GDM1 (cell line): ENCODE measurements at places on chromosomes 1 and 21.
A peak's percentile ranks its signal among the peaks of the same experiment; 100 is the strongest.

DNA sequence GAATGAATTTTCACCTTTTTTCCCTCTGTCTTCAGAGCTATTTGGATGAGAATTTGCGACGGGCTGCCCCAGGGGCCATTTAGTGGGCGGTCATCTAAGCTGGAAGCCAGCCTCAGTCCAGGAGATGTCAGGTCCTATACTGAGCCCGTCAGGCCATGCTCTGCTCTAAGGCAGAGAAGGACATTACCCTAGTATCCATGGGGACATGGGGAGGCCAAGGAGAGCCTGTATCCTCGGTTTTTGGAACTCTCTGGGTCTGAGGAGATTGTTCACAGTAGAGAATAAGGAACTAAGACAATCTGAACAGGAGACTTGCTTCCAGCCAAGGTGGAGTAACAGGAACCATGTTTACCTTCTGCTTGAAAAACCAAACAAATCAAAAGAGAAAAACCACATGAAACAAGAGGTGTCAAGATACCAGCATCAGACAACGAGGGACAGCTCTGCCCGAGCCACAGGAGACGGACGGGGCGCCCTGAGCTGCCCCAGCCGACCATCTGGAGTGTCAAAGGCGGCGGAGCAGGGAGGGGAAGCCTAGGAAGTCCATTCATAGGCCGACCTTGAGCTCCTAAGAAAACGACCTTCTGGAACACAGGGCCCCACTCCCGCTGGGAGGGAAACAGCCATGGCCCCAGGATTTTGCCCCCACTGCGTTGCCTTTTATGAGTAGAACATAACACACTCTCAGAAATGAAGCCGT, 20.0 kb upstream of the ADARB1 start:
- DNase-seq, result no peak

DNA sequence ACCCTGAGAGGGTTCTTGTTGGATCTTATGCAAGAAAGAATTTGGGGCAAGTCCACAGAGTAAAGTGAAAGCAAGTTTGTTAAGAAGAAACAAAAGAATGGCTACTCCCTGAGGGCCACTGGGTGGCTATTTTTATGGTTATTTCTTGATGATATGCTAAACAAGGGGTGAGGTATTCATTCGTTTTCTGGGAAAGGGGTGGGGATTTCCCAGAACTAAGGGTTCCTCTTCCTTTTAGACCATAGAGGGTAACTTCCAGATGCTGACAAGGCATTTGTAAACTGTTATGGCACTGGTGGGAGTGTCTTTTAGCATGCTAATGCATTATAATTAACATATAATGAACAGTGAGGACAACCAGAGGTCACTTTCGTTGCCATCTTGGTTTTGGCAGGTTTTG, 18.2 kb upstream of the IFI6 start:
- DNase-seq, result no peak

DNA sequence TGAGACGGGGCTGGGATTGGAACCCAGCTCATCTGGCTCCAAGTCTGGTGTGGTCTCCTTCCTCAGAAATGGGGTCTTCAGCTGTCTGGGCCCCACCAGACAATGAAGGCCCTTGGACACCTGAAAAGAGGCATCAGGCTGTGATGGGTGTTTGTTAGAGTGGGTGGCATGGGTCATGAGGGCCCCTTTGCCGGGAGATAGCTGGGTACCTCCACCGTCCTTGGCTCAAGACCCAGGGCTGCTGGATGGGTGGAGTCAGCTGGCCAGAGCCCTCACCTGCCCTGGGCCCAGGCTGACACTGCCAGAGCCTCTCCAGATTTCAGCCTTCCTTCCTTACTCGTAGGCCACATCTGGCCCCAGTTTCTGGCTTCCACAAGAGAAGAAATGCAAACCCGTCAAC, 13.4 kb upstream of the TTC22 start:
- no peak for DNase-seq

DNA sequence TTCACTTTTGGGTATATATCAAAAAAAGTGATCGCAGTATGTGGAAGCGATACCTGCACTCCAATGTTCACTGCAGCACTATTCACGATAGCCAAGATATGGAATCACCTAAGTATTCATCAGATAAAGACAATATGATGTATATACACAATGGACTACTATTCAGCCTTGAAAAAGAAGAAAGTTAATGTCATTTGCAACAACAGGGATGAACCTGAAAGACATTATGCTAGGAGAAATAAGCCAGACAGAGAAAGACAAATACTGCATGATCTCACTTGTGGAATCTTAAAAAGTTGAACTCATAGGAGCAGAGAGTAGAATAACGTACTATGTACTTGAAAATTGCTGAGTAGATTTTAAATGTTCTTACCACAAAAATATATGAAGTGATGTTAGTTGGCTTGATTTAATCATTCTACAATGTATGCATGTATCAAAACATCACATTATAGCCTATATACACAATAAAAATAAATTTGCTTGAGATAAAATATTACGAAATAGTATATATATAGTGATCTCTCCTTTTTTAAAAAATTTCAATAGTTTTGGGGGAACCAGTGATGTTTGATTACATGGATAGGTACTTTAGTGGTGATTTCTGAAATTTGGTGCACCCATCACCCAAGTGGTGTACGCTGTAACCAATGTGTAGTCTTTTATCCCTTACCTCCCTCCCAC, 56.0 kb downstream of the DTL start:
- no peak for DNase-seq

DNA sequence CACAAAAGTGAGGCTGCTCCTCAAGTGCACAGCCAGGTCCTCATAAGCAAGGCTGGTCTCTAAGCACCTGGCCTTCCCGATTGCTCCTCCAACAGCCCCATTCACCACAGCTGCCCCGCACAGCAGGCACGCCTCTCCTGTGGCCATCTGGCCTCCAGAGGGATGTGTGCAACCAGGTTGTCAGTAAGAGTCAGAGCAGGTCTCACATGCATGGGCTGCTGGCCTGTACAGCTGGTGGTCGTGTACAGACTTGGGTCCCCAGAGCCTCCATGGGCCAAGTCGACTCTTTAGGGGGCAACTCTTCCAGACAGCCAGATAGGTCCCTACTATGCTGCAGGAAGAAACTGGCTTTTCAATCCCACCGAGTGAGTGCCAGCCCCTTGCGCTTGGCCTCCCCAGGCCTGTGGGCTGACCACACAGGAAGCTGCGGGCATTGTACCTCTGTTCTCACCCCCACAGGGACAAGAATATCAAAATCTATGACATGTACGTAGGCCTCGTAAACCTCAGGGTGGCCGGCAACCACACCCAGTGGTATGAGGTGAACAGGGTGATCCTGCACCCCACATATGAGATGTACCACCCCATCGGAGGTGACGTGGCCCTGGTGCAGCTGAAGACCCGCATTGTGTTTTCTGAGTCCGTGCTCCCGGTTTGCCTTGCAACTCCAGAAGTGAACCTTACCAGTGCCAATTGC, 1.4 kb downstream of the PRSS38 start:
- DNase-seq, result no peak

DNA sequence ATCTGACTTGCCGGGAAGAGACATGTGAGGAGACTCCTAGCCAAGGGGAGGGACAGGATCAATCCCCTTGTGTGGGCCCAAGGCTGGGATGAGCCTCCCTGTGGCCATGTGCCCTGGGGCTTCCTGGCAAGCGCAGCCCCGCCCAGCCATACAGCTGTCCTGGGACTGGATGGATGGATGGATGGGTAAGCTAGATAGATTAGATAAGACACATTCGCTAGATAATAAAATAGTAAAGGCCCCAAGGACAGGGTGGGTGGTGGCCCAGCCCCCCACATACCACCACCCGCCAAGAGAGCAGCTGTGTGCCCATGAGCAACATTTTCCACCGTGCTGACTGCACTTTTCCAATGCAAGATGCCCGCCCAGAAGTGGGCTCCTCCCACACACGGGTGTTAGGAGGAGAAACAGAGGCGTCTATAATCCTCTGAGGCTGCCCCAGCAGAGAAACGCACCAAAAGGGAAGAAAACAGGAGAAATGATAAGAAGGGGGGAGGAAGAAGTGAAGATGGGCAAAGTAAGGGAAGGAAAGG, 25.1 kb downstream of the ZBTB17 start:
- peak; percentile 6 for DNase-seq

DNA sequence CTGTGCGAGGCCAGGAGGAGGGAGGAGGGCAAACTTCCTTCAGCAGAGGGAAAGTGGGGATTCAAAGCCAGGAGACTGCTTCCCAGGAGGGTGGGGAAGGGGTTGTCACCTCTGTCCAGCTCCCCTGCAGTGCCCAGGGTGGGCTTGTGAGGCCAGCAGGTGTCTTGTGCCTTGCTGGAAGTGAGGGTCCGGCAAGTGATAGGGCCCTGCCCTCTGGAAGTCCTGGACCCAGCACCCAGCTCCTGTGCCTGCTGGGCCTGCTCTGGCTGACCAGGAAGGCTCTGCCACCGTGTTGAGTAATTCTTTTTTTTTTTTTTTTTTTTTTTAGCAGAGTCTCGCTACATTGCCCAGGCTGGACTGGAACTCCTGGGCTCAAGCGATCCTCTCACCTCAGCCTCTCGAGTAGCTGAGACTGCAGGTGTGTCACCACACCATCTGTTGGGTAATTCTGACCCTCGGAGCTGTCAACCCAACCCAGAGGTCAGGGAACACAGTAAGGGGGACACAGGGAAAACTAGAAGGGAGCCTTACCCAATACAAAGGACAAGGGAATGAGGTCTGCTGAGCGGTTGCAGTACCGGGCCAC, 1.0 kb downstream of the BEST4 start:
- no peak for DNase-seq

DNA sequence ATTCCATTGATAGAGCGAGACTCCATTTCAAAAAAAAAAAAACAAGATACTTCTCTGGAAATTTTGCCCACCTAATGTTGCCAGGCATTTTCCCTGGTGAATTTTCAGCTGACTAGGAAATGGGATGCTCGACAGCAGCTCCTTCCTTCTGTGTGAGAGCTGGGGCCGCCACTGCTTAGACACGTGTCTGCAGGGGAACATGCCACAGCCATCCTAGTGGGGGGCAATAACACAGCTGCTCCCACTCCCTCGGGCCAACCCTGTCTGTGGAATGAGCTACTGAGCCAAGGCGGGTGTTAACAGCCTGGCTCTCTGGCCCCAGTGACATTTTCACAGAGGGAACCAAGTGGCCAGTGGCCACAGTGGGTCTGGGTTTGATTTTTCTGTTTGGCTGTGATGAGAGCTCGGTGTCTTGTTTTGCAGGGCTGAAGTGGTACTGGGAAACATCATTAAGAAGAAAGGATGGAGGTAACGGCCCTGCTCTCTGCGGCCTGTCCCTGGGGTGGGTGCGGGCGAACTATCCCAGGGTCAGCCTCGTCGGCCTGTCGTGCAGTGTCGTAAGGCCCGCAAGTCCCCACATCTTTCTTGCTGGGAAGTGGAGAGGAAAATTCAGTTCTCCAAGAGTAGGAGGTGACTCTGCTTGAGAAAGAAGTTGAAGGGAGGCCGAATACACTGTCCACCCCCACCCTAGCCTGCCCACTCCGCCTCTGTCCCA, 39.2 kb downstream of the KCNAB2 start:
- DNase-seq, result no peak

DNA sequence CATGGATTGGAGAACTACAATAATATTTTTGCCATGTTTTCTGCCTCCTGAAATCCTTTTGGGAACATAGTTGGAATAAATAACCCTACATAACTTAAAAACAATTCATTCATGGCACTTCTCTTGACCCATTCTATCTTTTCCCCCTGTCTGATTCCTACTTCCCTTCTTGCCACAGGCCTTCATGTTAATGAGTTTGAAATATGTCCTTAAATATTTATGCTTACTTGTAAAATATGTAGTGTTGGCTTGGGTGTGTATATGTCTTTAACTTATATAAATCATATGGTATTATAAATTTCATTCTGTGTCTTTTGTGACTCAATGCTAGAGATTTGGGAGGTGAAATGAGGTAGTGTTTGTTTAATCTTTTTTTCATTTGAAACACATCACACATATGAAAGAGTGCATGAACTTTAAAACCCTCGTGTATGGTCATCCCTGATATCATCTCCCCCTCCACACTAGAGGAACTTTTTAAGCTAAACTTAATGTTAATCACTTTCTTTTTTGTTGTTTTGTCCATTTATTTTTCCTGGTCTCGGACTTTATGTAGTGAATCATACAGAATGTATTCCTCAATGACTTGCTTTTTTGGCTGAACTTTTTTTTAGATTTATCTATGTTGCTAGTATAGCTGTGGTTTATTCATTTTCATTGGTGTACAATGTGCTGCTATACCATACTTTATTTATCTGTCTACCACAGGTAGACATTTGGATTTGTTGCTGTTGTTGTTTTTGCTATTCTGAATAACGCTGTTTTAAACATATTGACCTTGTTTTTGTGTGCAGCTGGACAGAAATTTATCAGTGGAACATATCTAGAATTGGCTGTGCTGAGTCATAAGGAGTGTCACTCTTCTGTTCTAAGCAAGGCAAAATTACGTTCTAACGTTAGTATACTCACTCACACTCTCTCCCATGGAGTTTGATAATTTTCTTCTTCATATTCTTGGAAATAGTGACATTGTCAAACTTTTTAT, 441.6 kb downstream of the PLPP3 start:
- DNase-seq, result no peak

DNA sequence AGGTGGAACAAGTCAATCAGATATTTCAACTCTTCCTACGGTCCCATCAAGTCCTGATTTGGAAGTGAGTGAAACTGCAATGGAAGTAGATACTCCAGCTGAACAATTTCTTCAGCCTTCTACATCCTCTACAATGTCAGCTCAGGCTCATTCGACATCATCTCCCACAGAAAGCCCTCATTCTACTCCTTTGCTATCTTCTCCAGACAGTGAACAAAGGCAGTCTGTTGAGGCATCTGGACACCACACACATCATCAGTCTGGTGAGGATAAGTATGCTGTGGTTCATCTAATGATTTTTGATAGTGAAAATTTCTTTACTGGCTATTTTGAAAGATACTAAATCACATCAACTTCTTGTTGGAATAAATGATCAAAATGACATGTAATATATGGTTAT, 67.7 kb upstream of the MPC2 start:
- no peak for DNase-seq

DNA sequence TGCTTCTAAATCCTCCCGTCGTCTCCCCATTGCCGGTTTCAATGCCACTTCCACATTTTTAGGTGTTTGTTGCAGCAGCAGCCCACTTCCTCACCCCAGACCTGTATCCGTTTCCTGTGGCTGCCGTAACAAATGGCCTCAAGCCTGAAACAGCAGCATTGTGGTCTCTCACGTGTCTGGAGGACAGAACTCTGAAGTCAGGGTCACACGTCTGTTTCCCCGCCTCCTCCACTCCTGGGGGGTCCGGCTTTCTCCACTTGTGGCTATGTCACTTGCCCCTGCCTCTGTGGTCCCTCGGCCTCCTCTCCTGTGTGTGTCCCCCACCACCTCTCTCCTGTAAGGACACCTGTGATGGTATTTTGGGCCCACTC, 21.8 kb downstream of the TRPM2 start:
- peak; percentile 86 for DNase-seq

GRCh38 chr1:112144733-112145426, 155.4 kb upstream of the KCND3 start:
- DNase-seq, result no peak

DNA sequence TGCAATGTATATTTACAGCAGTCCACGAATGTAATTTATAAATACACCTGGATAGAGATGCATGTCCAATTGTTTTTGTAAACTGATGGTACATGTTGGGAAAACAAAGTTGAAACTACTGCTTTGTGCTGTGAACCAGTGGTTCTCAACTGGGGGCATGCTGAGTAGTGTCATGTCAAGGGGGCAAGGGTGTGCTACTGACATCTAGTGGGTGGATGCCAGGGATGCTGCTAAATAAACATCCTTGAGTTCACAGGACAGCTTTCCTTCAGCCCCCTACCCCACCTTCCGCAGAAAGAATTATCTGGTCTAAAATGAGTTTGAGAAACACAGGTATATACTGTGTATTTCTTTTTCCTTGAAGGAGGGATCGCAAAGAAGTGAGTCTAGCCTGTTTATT, 95.9 kb downstream of the RASAL2 start:
- peak; percentile 65 for DNase-seq

- no peak for DNase-seq
Measured at GRCh38 chr1:101945884-101946283, 50.8 kb downstream of the OLFM3 start.
